ENCODE measurements at places on chromosomes 11 and 22.
A peak's percentile ranks its signal among the peaks of the same experiment; 100 is the strongest.

GRCh38 chr11:70065318-70066135, 12.6 kb upstream of the ANO1 start:
- no peak for DNase-seq

DNA sequence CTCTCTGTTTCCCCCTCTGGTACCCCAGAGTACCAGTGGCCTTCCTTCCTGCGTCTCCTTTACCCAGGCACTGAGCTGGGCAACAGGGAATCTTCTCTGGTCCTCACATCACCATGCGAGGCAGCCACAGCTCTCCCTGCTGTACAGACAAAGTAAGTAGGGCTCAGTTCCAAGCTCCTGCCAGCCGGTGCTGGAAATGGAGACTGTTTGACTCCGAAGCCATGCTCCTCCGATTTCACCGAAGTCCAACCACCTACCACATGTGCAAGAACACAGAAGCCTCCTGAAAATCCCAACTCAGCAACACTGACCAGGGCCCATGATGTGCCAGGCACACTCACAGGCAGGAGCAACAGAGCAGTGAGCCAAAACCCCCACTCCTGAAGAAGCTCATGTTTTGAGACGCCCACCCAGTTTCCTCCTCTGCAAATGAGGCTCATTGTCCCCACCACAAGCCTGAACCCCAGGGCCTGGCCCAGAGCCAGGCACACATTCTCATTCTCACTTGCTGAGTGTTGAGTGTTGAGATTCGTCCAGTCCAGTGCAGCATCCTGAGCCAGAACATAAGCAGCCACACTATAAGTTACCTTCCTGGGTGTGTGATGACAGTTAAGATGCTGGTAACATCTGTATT, 156.0 kb downstream of the MPPED1 start:
- no peak for DNase-seq

DNA sequence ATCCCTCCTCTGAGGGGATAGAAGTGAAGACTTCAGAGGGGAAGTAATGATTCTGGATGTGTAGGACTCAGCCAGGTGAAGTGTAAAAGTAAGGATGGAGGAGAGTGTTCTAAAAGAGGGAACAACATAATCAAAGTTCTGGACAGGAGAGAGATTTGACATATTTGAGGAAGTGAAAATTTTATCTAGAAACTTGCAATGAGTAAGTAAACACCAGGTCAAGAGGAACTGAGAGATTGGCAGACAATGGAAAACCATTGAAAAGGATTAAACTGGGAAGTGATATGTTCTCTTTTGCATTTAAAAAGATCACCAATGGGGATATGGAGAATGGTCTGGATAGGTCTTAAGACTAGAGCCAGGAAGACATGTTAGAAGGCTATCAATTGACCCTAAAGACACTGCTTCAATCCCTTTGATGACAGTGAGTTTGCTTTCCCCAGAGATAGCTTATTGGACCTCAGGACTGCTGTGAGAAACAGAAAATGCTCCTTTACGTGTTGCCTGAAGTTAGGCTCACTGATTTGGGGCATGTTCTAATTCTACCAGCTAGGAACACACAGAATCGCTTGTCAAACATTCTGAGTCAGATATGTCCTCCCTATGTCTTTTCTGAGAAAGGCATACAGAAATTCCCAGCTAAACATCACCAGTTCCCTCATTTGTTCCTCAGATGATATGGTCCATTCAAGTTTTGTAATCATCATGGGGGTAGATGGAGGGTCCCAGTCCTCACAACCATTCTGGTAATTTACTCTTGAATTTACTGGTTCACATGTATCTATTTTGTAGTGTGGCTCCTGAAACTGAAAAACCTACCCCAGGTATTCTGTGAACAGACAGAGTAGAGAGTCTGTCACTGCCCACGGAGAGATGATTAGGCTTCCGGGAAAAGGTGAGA, 144.9 kb downstream of the MAML2 start:
- DNase-seq, result no peak

GRCh38 chr22:19738664-19739447, 15.5 kb downstream of the GP1BB start:
- DNase-seq, result no peak

DNA sequence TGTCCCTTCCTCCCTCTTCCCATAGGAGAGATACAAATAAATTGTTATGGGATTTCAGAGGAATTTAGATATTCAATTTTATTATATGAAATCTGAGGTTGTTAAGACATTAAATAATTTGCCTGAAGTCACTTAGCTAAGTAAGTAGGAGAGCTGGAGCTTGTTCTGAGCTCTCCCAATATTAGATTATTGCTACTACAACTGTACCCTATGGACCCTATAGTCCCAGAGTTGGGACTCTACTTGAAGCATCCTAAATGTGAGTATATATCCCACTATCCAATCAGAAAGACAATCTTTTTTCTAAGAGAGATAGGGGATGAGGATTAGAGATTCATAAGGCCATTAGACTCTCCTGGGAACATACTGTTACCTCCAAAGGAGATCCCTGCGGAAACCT, 1130.0 kb downstream of the DLG2 start:
- no peak for DNase-seq

DNA sequence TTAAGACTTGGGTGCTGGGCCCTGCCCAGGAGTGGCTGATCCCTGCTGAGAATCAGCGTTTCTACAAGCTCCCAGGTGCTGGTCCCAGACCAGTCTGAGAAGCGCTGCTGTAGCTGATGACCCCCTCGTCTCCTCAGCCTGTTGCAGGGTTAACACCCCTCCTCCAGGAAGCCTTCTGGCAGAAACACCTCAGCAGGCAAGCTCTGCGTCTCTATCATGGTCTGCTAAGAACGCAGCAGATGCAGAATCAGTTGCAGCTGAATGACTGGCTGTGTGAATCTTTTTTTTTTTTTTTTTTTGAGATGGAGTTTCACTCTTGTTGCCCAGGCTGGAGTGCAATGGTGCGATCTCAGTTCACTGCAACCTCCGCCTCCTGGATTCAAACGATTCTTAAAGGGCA, 132.5 kb downstream of the CACNA1I start:
- no peak for DNase-seq

GRCh38 chr22:44186737-44187136, 6.0 kb downstream of the PARVG start:
- no peak for DNase-seq

GRCh38 chr22:39181356-39181755, 28.9 kb upstream of the CBX7 start:
- DNase-seq, result no peak

DNA sequence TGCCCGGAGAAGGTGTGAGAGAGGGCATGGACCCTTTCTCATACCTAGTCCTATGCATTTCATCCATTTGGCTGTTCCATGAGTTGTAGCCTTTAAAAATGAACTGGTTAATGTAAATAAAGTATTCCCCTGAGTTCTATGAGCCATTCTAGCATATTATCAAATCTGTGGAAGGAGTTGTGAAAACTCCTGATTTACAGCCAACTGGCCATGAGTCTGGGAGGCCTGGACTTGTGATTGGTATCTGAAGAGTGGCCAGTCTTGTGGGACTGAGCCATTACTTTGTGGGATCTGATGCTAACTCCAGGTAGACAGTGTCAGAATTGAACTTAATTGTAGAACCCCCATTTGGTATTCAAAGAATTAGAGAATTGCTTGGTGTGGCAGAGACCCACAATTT, 48.4 kb downstream of the FAM118A start:
- DNase-seq, result no peak

DNA sequence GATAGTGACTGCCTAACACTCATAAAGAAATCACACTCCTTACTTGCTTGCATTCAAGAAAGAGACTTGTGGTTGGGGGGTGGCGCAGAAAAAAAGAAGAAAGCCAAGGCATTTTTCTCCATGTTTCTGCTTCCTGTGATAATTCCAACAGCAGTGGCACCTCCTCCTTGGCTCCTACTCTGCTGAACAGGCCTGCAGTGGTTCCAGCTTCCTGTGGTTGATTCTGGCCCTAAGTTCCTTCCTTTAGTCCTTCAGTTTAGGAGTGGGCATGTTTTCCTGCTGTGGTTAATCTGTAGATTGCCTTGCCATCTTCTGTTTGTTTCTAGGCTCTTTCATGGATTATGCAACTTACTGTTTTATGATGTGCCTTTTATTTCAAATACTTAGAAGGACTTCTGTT, 940.4 kb downstream of the DLG2 start:
- no peak for DNase-seq

DNA sequence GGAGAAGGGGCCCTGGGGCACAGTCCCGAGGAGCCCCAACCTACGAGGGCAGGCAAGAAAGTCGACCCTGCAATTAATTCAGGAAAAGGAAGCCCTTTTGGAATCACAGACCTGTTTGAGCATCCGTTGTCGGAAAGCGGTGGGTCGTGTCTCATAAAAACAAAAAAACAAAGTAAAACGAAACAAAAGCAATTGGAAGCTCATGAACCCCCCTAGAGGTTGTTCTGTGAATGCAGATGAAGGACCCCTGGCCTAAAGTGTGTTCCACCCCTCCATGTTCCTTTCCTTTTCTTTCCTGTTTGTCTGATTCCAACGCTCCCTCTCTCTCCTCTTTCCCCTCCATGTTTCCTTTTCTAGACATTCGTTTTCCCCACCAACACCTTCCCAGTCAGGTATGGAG, 203.7 kb downstream of the GRIK4 start:
- no peak for DNase-seq

DNA sequence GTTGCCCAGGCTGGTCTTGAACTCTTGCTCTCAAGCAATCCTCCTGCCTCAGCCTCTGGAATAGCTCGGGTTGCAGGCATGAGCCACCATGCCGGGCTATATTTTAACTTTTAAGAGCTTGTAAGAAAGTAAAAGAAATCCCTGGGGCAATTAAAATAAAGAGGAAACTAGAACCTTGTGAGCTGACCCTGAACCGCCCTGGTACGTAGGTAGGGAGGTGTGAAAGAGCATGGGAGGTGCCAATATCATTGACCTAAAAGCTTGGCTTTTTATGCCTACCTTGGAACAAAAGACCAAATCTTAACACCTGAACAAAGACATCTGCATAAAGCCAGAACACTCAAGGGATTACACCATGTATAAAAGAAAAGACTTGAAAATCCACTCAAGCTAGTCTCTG, 595.1 kb downstream of the SOX6 start:
- no peak for DNase-seq

GRCh38 chr11:122045181-122045586, 70.8 kb downstream of the BLID start:
- no peak for DNase-seq

DNA sequence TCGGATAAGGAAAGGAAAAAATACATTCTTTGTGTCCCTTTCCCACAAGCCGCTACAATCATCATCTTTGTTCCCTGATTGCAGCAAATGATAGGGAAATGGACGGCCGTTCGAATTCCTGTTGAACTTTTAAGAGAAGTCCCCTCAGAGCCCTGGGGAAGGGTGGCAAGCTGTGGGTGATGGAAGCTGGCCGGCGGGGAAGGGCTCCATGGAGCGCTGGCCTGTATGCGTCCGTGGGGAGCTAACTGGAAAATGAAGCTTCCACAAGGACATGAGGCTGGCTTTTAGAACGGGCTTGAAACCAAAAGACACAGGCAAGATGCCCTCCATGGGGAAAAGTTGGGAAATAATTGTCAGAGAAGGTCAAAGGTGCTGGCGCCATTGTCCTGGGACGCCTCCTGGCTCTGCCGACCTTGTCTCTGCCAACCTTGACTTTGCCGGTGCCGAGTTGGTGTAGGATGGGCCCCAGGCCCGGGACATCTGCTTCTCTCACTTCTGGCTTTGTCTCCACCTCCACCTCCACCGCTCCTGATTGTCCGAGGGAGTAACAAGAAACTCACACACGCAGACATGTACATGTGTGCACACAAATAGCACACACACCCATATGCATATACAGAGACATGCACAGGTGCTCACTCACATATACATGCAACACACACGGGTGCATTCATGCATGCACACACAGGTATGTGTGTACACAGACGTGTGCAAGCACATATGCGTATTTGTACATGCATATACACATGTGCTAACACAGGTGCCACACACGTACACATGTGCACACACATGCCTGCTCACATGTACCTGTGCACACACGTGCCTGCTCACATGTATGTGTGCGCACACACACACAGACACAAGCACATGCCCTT, 14.5 kb upstream of the PPARA start:
- DNase-seq, result no peak

DNA sequence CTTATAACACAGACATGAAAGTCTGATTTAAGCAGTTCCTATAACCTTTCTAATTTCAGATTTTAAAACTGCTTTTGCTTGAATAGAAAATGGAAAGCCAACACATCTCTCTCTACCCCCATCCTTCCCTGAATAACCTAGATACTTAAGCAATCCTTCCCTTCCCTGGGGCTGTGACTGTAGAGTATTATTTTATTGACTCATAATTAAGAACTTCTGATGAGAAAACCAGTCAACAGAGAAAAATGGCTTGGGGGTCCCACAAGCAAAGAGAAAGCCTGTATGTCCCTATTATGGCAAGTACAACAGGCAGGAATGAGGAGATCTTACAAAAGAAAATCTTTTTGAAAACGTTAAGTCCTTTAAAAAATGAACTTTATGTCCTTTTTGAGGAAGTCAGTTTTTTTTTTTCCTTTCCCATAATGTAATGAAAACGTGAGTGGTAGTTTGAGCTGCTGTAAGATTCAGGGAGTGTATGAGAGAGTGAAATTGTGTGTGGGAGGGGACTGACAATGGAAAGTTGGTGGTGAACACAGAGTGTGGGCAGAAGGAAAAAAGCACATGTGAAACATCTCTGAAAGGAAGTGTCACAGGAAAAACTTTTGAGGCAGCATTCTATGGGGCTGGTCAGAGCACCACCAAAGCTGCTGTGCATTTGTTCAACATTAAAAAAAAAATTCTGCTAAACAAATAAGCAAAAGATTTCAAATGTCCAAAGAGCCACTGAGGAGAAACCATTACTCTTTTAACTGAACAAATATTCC, 154.6 kb downstream of the MAML2 start:
- DNase-seq, result no peak

DNA sequence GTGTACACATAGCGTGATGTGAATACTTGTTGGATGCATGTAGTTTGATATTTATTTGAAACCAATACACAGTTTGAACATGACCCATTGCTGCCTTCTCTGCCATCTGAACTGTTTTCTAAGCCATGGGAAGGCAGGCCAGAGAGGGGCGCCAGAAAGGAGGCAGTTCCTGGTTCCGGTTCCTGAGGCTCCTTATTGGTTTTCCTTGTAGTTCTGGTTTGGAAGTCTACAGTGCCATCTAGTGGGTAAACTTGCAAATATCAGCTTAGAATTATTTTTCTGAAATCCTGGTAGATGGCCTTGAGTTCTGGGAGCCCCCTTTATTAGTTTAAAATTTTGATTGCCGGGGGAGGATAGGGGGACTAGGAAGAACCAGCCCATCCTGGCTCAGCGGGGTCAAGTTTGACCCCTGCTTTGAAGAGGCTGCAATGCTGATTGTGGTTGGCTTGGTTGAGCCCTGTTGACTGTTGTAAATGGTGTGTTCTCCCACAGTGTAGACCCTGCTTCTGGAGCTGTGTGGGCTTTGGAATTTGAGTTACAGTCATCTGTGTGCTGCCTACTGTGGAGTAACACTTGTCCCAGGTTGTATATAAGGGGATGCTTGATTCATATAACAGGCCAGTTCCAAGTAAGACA, 48.4 kb downstream of the GRAMD1B start:
- DNase-seq, result peak; percentile 21

DNA sequence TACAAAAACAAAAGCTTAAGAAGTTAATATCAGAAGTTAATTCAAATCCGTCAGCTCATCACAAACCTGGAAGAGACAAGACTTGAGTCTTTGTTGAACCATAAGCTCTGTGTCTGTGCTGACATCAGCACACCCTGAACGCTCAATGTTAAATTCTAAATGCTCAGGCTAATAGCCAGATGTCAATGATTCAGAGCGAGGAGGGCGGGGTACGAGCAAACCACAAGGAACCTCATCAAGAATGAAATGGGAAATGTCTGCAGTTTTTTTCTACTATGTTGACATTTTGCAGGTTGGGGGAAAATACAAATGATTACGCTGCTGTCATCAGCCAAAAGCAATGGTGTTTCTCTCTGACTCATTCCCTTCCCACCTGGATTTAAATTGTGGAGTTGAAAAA, 1057.2 kb downstream of the NTM start:
- no peak for DNase-seq

Data from activated CD4-positive, alpha-beta T cell treated with anti-CD3 and anti-CD28 coated beads, Interleukin-2, amount 50 U/mL, for 24 hours (primary cell).